Breast epithelium (tissue), 4 donors: ENCODE measurements at places on chromosomes 5 and 9.

DNA sequence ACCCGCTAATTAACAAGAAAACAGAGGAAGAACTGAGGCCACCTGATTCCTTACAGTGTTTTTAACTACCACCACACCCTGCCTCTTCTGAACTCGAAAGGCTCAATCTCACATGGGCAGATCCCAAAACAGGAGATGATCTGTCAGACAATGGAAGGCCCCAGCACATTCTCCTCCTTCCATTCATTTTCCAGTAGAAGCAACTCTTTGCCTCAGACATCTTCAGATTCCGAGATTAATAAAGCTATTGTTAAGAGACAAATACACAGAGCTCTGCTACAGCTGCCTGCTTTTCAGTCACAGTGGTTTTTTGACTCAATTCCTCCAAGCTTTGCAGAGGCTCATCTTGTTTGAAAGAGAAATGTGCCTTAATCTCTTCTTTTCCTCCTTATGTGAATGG, 127.2 kb upstream of the ADAMTSL1 start:
- no peak overlapping the region for H3K4me3 ChIP-seq
- H3K27me3 ChIP-seq: no peaks in the 10 kb centered on the region
- DNase-seq: no peak
- H3K36me3 ChIP-seq: no peaks in the 10 kb centered on the region
- H3K27ac ChIP-seq: no peak overlapping the region
- H3K4me1 ChIP-seq: no peaks in the 10 kb centered on the region

DNA sequence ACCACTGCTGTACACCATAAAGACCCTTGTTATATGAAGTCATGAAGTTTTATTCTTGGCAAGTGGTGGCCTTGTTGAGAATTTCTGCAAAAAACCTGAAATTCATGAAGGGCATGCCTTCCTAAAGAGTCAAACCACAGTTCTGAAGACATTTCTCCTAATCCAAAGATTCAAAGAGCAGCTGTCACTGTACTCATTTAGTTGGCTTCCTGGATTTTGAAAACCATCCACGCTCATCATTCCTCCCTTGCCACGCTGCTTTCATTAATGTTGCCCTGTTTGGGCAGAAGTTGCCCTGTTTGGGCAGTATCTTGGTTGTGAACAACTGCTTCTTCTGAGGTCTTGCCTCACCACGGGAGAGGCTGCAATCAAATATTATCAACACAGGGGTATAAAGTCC, 560.3 kb upstream of the TLE4 start:
- H3K4me1 ChIP-seq: no peaks in the 10 kb centered on the region
- no peak for DNase-seq
- H3K4me3 ChIP-seq: no peak overlapping the region
- H3K36me3 ChIP-seq: no peaks in the 10 kb centered on the region

DNA sequence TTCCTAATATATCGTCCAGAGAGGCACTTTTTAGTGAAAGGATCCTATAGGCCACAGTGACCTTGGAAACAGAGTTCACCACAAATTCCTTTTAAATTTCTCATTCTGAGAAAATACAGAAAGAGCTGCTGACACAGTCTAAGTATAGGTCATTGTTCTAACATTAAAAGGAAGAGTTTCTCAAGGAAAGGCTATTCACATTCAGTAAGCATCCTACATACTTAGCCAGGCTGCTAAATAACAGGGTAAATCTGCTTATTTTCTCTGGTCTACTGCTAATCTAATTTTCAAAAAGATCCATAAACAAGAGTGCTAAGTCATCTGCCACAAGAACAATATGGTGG, 313.7 kb downstream of the PDE4D start:
- DNase-seq: no peak
- no peaks in the 10 kb centered on the region for H3K36me3 ChIP-seq
- H3K4me1 ChIP-seq: no peaks in the 10 kb centered on the region
- no peak overlapping the region for H3K27ac ChIP-seq
- no peak overlapping the region for H3K4me3 ChIP-seq

- DNase-seq: no peak
- H3K27me3 ChIP-seq: no peaks in the 10 kb centered on the region
- H3K4me1 ChIP-seq: no peaks in the 10 kb centered on the region
- no peak overlapping the region for H3K4me3 ChIP-seq
- H3K27ac ChIP-seq: no peak overlapping the region
Observed at GRCh38 chr9:97773723-97774122, 76.6 kb upstream of the XPA start.
